ENCODE measurements at places on chromosomes 7 and 10. TPM values are rescaled to one million over a fixed set of nuclear protein-coding genes. Genes with fewer than 3 reads are reported as not detected.

- no peak for DNase-seq
Measured at GRCh38 chr7:140841166-140841715, 83.5 kb downstream of the BRAF start.

DNA sequence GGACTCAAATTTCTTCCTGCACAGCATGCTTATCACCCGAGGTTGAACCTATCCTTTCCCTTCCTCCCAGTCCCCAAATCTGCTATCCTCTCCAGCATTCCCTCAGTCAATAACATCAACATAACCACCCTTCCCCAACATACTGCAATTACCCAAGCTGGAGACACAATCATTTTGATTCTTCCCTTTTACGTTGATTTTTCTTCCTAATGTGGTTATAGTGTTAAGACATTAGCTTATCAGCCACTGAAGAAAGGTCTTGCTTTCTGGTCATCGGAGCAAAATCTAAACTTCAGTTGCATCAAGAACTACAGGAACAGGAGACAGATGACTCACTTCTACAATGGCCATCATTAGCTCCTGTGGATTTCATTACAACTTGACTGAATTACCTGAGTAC is 3.5 kb upstream of the HBP1 start:
- no peak for DNase-seq

- no peak for DNase-seq
Measured at GRCh38 chr10:58568428-58568935, 55.8 kb downstream of the BICC1 start.

The ZNF655 gene
- total RNA-seq = 32.8 TPM

- no peak for DNase-seq
Measured at GRCh38 chr10:103890194-103890658, 27.8 kb downstream of the STN1 start.

- DNase-seq = no peak
Measured at GRCh38 chr7:155233311-155234157, 64.1 kb upstream of the INSIG1 start.
